ENCODE measurements at places on chromosomes 13 and 19.

GRCh38 chr19:45322311-45322710, 364 bp downstream of the CKM start:
- DNase-seq = no peak

GRCh38 chr19:47266401-47266941, 8.2 kb upstream of the INAFM1 start:
- DNase-seq = no peak

DNA sequence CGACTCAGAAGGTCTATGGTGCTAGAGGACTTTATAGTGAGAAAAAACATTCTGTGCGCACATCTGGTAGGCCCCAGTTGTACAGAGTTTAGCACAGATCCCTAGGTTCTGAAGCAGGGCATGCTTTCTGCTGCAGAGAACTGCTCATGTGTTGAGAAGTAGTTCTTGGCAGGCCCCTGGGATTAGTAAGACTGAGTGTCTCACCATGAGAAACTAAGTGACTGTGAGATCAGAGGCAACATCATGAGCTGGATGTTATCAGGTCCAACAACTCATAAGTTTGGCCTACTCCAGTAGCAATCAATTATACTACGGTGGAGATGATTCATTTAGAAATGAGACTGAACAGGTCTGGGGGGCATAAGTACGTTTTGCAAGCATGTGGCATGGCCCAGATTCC, 507.4 kb upstream of the KLF12 start:
- DNase-seq = peak; percentile 52

GRCh38 chr19:33438987-33439781, 65.7 kb downstream of the CEBPG start:
- DNase-seq = no peak

DNA sequence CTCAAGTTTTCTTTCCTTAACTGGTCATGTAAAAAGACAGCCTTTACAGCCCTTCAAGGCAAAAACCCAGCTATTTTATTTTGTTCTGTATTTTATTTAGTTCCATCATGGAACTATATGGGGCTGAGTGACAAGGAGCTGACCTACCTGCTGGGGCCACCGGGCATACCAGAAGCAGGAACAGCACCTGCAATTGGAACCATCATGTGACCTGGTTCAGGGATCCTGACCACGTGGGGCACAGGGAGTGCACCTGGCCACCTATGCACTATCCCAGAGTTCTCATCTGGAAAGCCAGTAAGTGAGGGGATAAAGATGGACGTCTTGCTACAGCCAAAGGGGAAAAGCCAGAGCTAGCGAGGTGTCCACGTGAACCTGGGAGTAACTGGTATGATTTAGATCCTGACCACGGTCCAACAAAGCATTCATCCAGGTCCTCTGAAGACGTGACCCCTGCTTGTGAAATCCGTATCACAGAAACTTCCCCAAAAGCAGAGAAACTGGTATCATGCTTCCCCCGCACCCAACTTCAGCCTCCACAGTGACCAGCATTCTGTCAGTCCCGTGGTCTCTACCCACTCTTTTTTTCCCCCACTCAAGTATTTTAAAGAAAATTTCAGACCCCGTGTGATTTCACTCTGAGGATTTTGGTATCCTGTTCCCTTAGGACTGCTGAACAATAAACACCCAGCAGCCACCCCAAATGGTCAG, 40.5 kb upstream of the SLC15A1 start:
- no peak for DNase-seq
